Activated B cell treated with CpG ODN at 0.5 μM for 24 hours (primary cell): ENCODE measurements at places on chromosomes 1 and 21. TPM values are rescaled to one million over a fixed set of nuclear protein-coding genes. Genes with fewer than 3 reads are reported as not detected.

Gene GBP4
- 19.2 and 19.5 TPM in 2 replicates for total RNA-seq

Gene FCGR3B
- not detected in 2 replicates for total RNA-seq

Gene SLC6A9
- total RNA-seq = 10.3 and 10.4 TPM in 2 replicates

Gene CLCA4
- not detected in 2 replicates for total RNA-seq

Gene CD53
- 491 and 522 TPM in 2 replicates for total RNA-seq

Gene PIGC
- 24.2 TPM in 2 replicates for total RNA-seq

Gene MX2
- total RNA-seq = 32.6 and 34.4 TPM in 2 replicates

Gene PLEKHM2
- 100 and 105 TPM in 2 replicates for total RNA-seq

Gene GRHL3
- total RNA-seq = 0.64 and 0.78 TPM in 2 replicates

Gene LRRC71
- not detected in 2 replicates for total RNA-seq
